ENCODE measurements at places on chromosomes 4 and X. TPM values are rescaled to one million over a fixed set of nuclear protein-coding genes. Genes with fewer than 3 reads are reported as not detected.

The SSX7 gene
- total RNA-seq, result not detected

The MAGEC2 gene
- total RNA-seq, result not detected

The FGF13 gene
- total RNA-seq, result 16.6 TPM

The SHROOM4 gene
- total RNA-seq, result 21.8 TPM

The DGKK gene
- not detected for total RNA-seq

The RPS6KA3 gene
- 42.8 TPM for total RNA-seq

The CHRNA9 gene
- not detected for total RNA-seq

The TSPAN7 gene
- 44.9 TPM for total RNA-seq

The ASIC5 gene
- not detected for total RNA-seq

The PROM1 gene
- 276 TPM for total RNA-seq

The CXCL11 gene
- not detected for total RNA-seq

The ETDB gene
- total RNA-seq, result not detected

The DUSP9 gene
- total RNA-seq, result 4.7 TPM

The IBSP gene
- total RNA-seq, result not detected

The CFAP47 gene
- 1.4 TPM for total RNA-seq

The KANTR gene
- total RNA-seq, result 11.5 TPM

The ALAS2 gene
- total RNA-seq, result 0.79 TPM

The SHROOM3 gene
- 67.3 TPM for total RNA-seq

The TRIM75 gene
- total RNA-seq, result not detected

The EDA gene
- 4.2 TPM for total RNA-seq

The APBB2 gene
- 65.6 TPM for total RNA-seq

The SSX1 gene
- not detected for total RNA-seq

The TMEM184C gene
- 33.7 TPM for total RNA-seq

The FAM236A gene
- not detected for total RNA-seq

The EVC2 gene
- total RNA-seq, result 8.7 TPM

The RASL11B gene
- 4.3 TPM for total RNA-seq

The FHDC1 gene
- total RNA-seq, result 5.9 TPM

The F8A3 gene
- total RNA-seq, result 8.2 TPM

The CT45A1 gene
- not detected for total RNA-seq

The NAP1L2 gene
- total RNA-seq, result 9.8 TPM
